Hypothalamus (tissue), 51 donors: ENCODE measurements at places on chromosomes 7 and 10.

GRCh38 chr10:1938317-1938716, 201.0 kb upstream of the ADARB2 start:
- no peak for DNase-seq

DNA sequence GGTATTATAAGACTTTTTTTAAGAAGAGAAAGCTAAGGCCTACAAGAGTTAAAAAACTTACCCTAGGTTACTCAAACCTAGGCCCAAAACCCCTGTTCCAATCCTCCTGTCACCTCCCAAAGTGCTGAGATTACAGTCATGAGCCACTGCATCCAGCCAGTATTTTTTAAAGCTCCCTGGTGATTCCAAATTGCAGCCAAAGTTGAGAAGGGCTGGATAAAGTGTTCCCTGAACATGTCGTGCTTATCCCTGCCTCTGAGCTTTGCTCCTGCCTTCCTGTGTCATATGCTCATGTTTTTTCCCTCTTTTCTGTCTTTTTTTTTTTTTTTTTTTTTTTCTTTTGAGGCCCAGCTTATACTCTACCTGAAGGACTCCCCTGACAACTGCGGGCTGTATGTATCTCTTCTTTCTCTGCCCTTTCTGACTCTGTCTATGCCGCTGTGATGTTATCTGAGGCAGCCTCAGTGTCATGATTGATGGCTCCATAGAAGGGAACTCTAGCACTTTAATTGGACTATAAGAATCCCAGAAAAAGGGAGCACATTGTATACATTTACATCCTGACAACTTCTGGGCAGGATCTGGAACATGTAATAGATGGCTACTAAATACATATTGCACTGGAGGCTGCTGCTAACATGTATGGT, 8.0 kb downstream of the AKR1B10 start:
- DNase-seq, result no peak

DNA sequence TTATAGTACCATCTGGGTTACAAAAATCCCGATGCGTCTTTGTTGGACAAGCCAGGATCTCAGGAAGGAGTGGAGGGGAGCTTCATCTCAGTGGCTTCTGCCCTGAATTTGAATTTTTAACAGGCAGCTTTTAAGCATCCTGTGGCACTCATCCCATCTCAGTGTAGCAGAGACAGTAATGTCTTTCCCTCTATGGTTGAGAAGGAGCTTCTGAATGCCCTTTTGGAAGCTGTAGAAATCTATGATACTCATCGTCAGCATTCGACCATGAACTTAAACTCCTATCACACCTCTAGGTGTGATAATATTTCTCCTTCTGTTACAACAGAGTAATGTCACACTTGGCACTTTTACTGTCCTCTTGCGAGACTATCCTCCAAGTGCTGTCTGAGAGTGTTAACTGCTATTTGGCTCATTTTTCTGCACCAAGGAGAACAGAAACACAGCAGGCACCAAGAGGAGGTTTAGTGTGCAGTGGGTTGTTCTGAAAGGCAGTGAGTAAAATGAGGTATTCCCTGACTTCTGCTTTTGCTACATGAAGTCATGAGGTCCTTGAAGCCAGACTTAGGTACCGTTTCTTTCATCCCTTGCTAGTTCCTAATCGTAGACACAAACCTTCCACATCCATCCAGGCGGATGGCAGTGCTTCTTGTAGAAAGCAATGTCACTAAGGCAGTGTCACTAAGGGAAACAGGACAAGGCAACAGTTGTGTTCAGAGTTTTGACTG, 177.4 kb downstream of the CELF2 start:
- no peak for DNase-seq

DNA sequence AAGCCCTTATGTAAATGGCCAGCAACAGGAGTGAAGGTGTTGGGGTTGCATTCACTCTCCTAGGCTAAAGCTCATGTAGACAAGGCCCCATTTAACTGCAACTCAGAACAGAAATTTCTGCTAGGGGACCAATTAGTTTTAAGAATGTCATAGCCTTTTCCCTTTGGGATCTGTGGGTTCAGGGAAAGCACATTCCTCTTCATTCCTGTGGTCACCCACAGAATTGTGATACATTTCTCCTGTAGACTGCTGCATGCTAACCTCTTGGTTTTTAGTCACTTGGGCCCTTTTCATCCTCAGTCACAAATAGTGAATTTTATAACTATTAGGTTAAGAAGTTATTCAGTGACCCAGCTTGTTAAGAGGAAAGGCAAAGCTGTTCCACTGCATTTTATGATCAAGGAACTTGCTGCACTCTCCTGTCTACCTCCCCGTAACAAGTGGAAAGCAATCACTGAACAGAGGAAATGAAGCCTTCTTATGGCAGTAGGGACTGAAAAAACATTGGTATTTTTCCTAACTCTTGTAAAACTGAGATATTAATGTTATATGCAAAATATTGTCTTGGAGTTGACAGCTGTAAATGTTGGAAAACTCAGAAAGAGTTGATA, 124.9 kb downstream of the SND1 start:
- no peak for DNase-seq

DNA sequence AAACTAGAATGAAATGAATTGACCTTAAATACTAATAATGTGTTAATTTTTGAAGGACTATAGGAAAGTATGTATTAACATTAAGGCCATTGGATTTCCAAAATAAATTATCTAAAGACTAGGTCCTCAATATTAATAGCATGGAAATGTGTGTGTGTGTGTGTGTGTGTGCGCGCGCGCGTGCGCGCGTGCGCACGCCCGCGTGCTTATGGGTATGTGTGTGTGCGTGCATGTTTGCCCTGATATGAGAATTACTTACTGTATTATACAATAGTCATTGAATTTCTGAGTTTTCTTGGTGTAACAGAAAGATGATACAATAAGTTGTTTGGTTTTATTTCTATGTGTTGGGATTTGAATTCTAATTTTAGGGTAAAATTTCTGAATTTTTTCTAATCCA, 205.9 kb downstream of the BICC1 start:
- DNase-seq, result no peak

GRCh38 chr7:155825336-155825735, 13.1 kb upstream of the SHH start:
- DNase-seq, result no peak

DNA sequence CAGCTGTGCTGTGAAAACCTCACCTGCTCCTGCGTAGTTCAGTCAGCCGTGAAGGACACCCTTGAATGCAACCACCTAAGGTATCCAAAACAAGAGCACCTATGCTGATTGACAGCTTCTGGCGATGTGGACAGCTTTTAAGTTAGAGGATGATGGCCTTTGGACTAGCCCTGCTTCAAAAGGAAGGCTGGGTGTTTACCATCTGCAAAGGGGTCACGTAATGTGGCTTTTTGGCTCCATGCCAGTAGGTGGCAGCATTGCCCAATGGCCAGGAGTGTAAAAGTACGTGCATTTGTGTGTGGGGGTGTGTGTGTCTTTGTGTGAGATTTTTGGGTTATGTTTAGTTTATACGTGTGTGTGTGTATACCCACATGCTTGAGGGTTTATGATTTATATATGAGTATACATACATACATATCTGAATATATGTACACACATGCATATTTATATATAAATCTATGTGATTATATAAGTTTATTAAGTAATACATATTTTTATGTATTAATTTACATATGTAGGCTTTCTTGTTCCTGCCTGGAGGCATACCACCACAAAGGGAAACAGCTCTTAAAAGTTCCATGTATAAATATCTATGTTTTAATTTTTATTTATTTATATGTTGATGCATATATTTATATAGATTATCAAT, 236.3 kb upstream of the ANKRD30A start:
- peak; percentile 17 for DNase-seq

GRCh38 chr7:86844608-86845007, 200.9 kb downstream of the GRM3 start:
- no peak for DNase-seq
